ENCODE measurements at places on chromosomes 11 and 22. TPM values are rescaled to one million over a fixed set of nuclear protein-coding genes. Genes with fewer than 3 reads are reported as not detected.

DNA sequence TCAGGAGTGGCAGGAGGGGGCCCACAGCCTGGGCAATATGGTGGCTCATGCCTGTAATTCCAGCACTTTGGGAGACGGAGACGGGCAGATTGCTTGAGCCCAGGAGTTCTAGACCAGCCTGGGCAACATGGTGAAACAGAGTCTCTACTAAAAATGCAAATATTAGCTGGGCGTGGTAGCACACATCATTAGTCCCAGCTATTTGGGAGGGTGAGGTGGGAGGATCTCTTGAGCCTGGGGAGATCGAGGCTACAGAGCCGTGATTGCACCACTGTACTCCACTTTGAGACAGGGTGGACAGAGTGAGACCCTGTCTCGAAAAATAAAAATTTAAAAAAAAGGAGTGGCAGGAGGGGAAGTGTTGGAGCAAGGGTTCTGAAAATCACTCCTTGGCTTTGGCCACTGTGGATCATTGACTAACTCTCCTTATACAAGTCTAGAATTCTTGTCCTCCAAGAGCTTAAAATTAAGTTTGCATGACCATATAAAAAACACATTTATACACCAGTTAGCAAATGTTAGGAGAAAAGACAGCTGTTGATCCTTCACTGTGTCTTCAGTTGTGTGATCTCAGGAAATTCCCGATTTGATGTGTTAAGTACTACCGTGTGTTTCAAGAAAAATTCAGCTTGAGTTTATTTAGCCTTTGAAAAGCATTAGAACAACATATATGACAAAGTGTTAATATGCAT lies 2.3 kb upstream of the WEE1 start:
- DNase-seq = no peak

- DNase-seq = no peak
These were observed 119.6 kb downstream of the DYNC2H1 start for GRCh38 chr11:103228807-103229206.

DNA sequence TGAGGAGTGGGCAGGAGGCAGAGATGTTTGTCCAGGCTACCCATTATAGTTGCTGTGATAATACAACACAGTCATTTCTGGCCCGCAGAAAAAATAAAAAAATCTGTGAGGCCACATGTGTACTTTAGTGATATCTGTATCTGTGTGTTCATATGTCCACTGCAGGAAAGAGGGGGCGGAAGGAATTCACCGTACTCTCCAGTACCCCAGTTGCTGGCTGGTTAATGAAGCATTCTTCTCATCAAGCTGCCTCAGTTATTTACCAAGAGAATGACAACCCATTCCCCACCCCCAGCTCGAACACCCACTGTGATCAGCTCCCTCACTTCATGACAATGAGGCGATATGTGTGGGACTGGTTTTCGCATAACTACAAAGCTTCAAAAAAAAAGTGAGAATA lies 309.3 kb downstream of the SOX6 start:
- DNase-seq = no peak

- no peak for DNase-seq
These were observed 69.5 kb upstream of the ATXN10 start for GRCh38 chr22:45602004-45602733.

DNA sequence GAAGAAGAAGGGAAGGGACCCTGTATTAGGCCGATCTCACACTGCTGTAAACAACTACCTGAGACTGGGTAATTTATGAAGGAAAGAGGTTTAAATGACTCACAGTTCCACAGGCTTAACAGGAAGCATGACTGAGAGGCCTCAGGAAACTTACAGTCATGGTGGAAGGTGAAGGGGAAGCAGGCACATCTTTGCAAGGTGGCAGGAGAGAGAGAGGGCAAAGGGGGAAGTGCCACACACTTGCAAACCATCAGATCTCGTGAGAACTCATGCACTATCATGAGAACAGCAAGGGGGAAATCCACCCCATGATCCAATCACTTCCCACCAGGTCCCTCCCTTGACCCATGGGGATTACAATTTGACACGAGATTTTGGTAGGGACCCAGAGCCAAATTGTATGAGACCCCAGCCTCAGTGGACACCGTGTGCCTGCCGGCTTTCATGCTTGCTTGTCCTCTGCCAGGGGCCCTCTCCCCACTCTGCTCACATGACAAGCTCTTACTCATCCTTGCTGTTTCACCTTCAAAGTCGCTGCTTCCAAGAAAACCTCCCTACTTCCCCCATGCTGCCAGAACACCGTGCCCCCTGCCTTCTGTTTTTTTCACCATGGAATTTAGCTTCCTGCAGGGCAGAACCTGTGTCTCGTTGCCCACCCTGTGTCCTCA lies 23.3 kb upstream of the PPFIA1 start:
- no peak for DNase-seq

DNA sequence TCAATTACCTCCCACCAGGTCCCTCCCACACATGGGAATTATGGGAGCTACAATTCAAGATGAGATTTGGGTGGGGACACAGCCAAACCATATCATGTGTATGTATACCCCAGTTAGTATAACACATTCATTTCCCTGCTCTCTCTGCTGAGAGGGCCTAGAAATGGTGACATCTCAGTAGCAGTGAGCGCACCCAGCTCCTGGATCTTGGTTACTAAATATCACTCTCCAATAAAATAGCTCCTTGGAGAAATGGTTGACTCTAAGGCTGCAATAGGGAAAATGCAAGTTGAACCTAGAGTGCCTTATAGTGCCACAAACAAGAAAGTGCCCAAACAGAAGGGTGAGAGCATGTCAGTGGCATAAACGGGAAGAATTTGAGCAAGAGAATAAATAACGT lies 59.6 kb downstream of the ARHGEF12 start:
- DNase-seq = no peak

- DNase-seq = no peak
These were observed 8.6 kb downstream of the TAB1 start for GRCh38 chr22:39408173-39408572.

DNA sequence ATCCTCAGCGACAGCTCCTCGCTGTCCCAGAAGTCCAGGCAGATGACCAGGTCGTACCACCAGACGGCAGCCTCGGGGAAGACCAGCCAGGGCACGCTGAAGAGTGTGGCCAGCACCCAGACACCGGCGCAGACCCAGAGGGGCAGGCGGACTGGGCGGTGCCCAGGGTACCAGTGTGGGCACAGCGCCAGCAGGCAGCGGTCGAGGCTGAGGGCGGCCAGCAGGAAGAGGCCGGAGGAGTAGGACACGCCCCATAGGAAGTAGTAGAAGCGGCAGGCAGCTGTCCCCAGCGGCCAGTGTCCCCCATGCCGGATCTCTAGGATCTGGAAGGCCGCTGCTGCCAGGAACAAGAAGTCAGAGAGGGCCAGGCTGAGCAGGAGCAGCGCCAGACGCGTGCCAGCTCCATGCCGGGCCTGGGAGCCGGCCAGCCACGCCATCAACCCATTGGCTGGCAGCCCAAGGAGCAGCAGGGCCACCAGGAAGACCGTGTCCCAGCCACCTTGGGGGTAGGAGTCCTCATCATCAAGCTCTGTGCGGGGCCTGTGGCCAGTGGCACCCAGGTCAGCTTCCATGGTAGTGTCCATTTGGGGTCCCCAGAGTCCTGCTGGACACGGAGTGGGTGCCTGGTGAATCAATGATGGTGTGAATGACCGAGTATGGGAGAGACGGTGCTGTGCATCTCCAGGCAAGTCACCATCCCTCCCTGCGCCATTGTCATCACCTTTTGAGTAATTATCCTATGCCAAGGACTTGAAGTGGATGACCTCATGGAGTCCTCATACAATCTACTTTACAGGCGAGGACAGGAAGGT lies at the start of gene GPR152:
Gene GPR152, minus strand, starts transcription at position 589 of the 812 bp plus-strand sequence. Its CDS starts 5 bp downstream, at position 584.
- no peak for DNase-seq

DNA sequence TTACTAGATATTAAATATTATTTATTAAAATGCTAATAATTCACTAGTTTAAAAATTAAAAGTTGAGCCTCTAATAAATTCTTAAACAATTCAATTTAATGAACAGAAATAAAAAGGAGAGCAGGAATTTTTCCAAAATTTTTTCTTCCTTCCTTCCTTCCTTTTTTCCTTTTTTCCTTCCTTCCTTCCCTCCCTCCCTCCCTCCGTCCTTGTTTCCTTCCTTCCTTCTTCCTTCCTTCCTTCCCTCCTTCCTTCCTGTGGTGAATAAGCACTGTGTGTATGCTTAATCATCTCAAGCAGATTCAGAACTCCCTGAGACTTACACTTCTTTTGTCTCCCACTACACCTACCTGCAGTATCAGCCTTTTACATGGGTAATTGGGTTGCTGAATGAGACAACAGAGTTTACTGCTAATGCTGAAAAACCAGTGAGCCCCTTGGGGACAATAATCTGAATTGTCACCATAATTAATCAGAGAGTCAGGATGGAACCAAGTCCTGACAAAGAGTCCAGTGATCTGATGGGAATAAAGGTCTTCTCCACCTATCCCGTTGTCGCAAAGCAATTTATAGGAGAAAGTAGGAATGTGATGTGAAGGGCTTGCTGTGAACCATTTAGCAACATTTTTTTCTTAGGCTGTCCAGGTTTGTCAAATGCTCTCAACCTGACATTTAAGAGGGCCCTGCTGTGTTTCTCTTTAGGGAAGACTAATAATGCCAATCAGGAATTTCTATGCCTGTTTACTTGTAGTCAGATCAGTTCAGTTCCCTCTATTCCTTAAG lies 58.1 kb upstream of the CEP295 start:
- no peak for DNase-seq

GRCh38 chr11:70005107-70005818 lies 72.9 kb upstream of the ANO1 start:
- no peak for DNase-seq

DNA sequence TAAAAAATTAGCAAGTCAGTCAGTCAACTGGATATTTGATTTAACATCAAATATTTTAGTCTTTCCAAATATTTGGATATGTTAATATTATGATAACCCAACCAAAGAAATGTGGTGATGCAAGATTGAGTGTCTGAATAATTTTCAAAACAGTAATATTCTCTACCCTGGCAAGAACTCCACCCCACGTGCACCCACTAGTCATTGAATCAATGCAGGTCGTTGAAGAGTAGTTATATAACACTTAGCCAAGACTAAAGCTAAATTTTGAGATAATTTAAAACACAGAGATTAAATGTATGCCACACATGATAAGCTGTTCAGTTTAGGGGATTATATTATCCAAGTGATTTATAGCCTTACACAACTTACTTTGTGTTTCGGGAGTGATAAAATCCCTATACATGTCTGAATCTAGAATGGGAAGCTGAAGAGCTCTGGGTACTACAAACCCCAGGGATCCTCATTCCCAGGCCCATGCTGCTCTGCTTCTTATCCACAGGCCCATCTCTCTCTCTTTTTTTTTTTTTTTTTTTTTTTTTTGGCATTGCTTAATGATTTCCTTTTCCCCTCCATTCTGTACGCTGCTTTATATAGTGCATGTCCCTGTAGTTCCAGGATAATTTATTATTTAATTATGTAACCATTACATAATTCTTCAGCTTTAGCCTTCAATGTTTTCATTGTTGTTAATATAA lies 392.9 kb downstream of the NTM start:
- no peak for DNase-seq

DNA sequence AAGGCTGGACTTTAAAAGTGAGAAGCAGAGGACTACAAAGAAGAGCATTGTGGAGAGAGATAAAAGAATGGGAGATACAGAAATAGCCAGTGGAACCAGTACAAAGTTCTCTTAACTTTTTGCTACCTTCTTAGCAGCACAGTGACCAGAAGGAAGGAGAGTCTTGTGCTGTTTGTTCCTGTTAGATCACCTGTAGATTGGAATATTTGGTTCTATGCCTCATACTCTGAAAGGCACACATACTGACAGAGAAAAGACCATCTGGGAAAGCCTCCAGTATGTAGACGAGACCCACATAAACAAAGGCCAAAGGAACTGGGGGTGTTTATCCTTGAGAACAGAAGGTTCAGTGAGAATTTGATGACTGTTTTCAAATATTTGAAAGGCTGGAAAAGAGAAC lies 18.7 kb downstream of the RNF141 start:
- DNase-seq = no peak

The MUC15 gene
- total RNA-seq = 5.8 TPM

The DEUP1 gene
- 0.16 TPM for total RNA-seq
